NCI-H524 (cell line): ENCODE measurements at places on chromosomes 4 and X.

GRCh38 chr4:2935762-2936743, 27.2 kb downstream of the NOP14 start:
- no peak for DNase-seq

GRCh38 chr4:124209626-124210025, 502.9 kb downstream of the ANKRD50 start:
- no peak for DNase-seq

DNA sequence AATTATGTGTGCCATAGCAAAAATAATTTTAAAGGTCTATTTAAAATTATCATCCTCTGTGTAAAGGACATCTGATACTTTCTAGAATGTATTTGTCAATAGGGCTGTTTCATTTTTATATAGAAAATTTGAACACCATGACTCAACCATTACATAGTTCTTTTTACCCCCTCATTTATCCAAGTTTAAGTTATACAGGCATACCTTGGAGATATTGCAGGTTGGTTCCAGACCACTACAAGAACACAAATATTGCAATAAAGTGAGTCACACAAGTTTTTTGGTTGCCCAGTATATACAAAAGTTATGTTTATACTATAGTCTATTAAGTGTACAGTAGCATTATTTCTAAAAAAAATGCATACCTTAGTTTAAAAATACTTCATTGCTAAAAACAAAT, 130.4 kb downstream of the MSL3 start:
- no peak for DNase-seq

- no peak for DNase-seq
These were observed 94.4 kb downstream of the GRIA2 start for GRCh38 chr4:157314906-157315305.

GRCh38 chrX:68647156-68647957, at the start of gene STARD8:
TSS of gene STARD8 (plus strand) at chrX:68647666. CDS start at chrX:68647883, 217 bp downstream.
- peak; percentile 36 for DNase-seq

GRCh38 chrX:107506596-107507031, 57.2 kb downstream of the FRMPD3 start:
- DNase-seq, result no peak

DNA sequence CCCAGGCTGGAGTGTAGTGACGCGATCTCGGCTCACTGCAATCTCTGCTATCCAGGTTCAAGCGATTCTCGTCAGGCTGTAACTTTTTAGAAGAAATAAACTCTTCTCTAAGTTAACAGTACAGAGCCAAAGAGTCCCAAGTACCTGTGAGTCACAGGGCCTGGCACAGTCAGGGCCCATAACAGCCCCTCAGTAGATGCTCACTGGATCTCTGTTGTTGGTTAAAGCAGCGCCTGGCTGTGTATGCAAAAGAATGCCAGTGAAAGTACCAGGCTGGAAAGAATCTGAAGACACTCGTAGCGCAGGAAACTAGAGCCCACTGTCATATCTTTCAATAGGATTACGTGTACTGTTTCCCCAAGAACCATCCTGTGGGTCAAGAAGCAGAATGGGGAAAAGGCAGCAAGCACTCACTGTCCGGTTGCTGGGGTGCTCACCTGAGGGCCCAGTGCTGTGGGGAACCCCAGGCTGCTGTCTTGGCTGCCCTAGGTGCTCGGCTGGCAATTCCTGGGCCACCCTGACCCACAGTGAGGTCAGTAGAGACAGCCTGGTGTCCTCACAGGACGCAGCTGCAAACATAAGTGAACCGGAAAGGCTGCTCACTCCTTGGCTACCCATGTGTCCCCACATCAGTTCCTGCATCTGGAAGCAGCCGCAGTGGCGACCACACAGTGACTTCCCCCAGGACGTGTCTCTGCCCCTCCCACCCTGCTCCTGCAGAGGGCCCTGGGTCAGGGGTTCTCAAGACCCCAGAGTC, 3.1 kb upstream of the SLBP start:
- DNase-seq, result no peak

DNA sequence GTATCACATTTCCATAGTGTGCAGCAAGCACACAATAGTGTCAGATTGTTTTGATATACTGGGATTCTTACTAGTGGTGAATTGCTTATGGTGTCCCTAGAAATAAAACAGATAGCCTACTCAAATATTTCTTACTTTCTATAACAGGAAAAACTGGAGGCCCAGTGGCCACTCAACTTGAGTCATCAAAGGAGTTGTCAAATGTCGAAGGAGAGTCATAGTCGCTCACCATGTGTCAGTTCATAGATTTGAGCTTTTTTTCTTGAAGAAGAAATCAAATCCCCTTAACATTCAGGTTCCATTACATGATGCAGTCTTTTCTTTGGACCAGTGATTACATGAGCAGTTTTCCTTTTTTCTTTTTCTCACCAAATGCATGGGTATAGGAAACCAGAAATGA, 1271.0 kb downstream of the RAPGEF2 start:
- no peak for DNase-seq

DNA sequence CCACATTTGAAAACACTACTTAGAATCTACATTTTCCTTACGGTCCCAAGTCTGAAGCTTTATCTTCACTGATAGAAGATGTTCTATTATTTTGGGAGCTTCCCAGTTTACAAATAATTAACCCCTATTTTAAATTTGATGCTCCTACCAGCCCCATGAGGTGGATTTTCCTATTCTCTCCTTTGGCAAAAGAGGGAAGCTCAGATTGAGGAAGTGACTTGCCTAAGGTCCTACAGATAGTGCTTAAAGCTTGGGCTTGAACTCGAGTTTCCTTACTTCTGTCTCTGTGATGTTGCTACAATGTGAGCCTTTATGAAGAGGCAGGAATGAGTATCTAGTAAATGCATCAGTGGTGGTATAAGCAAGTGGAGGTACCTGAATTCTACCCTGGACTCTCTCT, 27.5 kb downstream of the HEPH start:
- no peak for DNase-seq

- no peak for DNase-seq
These were observed 27.7 kb downstream of the DCUN1D4 start for GRCh38 chr4:51870441-51871188.

- no peak for DNase-seq
These were observed 392.3 kb downstream of the CENPC start for GRCh38 chr4:67152976-67153375.

DNA sequence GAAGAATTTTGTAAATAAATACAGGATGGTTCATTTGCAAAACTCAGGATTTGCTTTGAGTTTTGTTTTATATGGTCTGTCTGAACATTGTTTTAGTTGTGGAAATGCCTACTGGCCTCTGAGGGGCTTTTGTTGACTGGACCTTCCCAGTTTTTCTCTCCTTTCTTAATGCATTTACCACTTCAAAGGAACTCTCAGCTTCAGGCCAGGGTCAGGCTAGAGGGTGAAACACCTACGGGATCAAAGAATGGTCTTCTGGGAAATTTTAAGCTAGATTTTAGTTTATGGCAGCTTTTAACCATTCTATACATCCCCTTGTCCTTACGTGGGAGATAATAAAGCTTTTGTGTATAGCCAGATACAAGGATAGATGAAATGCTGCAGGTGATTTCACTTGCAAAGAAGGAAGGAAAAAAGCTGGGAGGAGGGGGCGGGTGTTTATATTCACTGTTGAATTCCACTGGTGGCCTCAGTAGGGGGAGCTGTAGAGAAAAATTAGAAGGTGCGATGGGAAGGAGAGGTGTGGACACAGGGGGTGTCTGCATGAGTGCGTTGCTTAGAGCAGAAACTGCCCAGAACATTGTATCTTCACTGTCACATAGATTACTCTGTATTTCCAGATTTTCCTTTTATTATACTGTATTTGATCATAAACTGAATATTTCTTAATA, 151.8 kb downstream of the TSPAN5 start:
- no peak for DNase-seq
